ENCODE measurements at places on chromosomes 16 and 17.

GRCh38 chr16:50939356-50939755 is 197.5 kb downstream of the CYLD start:
- no peak for DNase-seq

- DNase-seq = no peak
Measured at GRCh38 chr16:71738855-71739254, 14.4 kb upstream of the PHLPP2 start.

GRCh38 chr16:75647112-75647491 is 363 bp downstream of the KARS1 start:
- DNase-seq = no peak

GRCh38 chr17:19762515-19762961 is 14.4 kb upstream of the ALDH3A1 start:
- peak; percentile 92 for DNase-seq

- peak; percentile 74 for DNase-seq
Measured at GRCh38 chr17:58059141-58059540, 24.1 kb upstream of the DYNLL2 start.

DNA sequence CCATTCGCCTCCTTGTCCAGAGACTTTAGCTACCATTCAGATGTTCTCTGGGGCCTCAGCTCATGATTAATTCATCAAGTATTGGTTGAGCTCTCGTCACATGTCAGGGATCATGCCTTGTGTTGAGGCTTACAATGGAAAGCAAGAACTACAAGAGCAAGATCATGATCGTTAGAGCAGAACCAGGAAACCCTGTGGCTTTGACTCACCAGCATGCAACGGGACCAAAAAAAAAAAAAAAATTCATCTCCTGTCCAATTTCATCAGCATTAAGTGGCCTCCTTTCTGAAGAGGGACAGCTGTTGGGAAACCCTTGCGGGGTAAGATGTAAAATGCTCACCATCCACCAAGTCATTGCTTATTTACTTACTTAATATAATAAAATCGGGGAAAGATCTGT is 12.1 kb upstream of the USP10 start:
- DNase-seq = no peak

- DNase-seq = no peak
Measured at GRCh38 chr17:53823341-53824050, 769 bp downstream of the KIF2B start.

GRCh38 chr16:10618710-10619209 is 38.4 kb upstream of the EMP2 start:
- DNase-seq = no peak

GRCh38 chr16:30949650-30950515 is 1.0 kb downstream of the ORAI3 start:
- peak; percentile 99 for DNase-seq

DNA sequence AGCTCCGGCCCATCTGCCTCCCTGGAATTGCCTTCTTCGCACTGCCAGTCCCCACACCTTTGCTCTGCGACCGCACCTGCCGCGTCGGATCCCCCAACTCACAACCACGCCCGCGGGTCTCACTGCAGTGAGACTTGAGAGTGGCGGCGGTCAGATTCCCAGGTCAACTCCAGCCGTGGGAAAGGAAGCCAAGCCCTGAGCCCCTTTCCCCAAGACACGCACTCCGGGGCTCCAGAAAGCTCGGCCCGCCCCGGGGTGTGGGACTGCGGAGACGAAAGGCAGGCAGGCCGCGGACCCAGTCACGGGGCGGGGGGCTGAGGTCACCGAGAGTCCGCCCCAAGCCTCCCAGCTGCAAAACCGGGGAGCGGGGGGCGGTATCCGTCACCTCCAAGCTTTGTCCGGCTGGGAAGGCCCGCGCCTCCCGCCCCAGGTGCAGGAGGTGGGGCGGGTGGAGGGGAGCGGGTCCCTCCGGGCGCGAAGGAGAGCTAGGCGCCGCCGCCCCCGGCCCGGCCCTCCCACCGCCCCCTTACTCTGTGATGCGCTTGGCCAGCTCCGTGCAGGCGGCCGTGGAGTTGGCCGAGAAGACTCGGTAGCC is 615 bp downstream of the PRPSAP1 start:
- no peak for DNase-seq

DNA sequence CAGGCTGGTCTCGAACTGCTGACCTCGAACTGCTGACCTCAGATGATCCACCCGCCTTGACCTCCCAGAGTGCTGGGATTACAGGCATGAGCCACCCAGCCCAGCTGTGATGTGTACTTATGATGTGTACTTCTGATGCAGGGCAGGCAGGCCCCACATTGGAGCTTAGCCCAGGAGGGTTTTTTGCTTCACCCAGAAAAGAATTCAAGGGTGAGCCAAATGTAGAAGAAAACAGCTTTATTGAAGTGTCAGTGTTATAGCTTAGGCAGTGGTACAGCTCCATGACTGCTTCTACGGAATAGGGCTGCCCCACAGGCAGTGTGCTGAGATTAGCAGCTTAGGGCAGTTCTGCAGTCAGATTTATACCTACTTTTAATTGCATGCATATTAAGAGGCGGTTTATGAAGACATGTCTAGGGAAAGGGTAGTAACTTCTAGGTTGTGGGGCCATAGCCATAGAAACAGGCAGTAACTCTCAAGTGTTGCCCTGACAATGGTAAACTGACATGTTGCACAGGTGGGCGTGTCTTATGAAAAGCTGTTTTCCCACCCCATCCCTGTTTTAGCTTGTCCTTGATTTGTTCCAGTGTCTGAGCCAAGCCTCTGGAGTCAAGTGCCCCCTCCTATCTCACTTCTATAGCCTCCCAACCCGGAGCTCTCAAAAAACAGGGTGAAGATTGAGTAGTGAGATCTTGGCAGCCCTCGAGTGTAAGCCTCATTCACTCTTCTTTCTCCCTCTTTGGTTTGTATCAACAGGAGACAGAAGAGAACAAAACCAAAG is 24.1 kb upstream of the POLR3E start:
- no peak for DNase-seq

- DNase-seq = peak; percentile 73
Measured at GRCh38 chr17:31405890-31406371, 14.5 kb downstream of the RAB11FIP4 start.

DNA sequence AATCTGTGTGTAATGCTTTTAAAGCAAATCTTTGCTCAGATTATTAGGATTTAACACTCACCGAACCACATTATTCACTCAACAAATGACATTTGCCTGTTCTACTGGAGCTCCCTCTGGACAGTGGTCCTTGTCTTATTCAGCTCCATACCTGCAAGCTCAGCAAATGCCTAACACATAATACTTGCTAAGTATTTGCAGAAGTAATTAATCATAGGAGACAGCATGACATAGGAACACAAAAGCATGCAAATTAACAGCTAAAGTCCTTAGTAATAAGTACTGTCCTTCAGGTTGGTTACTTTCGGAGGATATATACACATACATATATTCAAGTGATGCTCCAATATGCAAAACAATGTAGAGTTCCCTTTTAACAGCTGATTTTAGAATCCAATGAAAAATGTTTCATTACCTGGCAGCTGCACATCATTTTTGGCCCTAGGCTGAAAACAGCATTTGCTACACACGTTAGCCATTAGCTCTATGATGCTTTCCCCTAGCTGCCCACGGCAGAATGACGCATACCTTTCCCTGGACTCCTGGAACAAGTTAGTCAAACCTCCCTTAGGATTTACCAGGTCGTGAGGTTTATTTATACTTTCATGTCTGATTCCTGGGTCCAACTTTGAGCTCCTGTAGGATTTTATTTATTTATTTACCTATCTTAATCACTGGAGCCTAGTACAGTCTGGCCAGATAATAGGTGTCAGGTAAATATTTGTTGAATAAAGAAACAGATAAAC is 8.6 kb downstream of the BRD7 start:
- peak; percentile 57 for DNase-seq

GRCh38 chr16:58574895-58575294 is 54.7 kb downstream of the CNOT1 start:
- no peak for DNase-seq

DNA sequence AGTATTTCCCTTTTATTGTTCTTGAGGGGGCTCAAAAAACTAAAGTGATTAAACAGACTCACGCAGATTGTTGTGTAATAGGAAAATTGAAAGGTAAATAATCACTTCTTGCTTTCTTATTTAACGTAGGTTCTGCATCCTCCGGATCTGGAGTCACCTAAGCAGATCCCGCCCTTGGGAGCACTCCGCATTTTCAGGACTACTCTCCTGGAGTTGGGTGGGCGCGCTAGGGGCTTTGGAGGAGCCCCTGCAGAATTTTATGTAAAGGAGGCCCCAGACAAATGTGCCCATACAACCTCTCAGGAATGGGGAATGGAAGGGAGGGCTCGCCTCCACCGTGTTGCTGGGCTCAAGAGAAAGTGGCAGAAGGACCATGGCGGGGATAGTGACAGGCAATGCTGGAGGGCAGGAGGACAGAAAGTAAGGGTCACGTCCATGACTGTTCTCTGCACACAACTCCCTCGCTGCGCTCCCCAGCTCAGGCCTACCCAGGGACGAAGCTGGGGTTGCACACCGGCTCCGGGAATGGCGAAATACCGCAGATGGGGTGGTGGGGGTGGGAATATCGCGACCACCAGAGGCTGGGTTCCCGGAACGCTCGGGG is 8.3 kb downstream of the MT2A start:
- DNase-seq = peak; percentile 49

GRCh38 chr17:5485270-5486205 is at the start of gene DERL2:
Gene DERL2, minus strand, starts transcription at chr17:5486178. Its CDS starts 17 bp downstream, at chr17:5486161.
- DNase-seq = no peak

GRCh38 chr16:16131204-16131603 is 92.1 kb downstream of the ABCC6 start:
- DNase-seq = no peak

GRCh38 chr16:53911513-53911912 is 207.6 kb downstream of the FTO start:
- DNase-seq = no peak

DNA sequence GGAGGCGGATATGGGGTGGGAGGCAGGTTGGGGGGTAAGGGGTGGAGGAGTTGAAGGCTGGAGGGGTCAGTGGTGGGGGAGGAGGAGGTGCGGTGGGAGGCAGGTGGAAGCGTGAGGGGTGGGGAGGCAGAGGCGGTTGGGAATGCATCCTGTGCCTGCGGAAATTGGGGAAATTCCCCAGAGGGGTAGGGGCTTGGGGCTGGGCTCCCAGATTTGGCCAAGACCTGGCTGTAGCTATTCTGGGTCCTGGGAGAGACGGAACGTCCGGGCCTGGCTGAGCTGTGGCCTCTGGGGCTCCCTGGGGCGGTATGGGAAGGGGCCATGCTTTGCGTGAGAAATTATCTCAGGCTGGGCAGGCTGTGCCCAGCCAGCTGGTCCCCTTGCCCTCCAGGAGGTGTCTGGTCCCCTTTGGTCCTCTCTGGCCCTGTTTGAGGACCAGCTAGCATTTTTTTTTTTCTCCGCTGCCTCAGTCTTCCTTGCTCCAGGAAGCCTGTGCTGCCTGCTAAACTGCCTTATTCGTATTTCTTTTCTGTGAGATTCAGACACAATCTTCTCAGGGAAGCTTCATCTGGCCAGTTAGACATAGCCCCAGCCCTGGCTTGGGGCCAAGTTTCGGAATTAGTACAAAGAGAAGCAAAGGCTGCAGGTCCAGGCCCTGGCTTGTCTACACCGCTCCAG is 7.3 kb upstream of the TRPV2 start:
- no peak for DNase-seq

Data from islet precursor cell (in vitro differentiated cells).